Activated CD4-positive, CD25-positive, alpha-beta regulatory T cell treated with anti-CD3 and anti-CD28 coated beads, Interleukin-2, amount 50 U/mL, for 24 hours (primary cell): ENCODE measurements at places on chromosomes 7 and 10.

GRCh38 chr10:51653025-51653424, 46.4 kb downstream of the CSTF2T start:
- ATAC-seq = no peak

- ATAC-seq = no peak
These were observed 213.9 kb upstream of the LRRN3 start for GRCh38 chr7:110877016-110877415.

DNA sequence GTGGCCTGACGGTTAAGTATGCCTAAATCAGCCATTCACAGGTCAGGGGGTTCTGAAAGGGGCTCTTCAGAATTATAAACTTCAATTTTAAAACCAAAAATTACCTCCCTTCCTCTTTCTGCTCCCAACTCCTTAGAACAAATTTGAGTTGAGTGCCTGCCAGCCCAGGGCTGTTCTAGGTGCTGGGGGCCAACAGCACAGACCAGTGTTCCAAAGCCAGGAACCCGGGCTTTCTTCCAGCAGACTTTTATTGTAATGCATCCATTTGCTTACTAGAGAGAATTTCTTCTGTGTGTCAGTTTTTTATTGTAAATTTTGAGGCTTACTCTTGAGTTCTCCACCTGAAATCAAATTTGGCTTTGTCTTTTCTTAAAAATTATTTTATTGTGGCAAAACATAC, 238.5 kb downstream of the CACNB2 start:
- no peak for ATAC-seq

- no peak for ATAC-seq
These were observed 111.6 kb downstream of the PHTF2 start for GRCh38 chr7:77910124-77910523.

DNA sequence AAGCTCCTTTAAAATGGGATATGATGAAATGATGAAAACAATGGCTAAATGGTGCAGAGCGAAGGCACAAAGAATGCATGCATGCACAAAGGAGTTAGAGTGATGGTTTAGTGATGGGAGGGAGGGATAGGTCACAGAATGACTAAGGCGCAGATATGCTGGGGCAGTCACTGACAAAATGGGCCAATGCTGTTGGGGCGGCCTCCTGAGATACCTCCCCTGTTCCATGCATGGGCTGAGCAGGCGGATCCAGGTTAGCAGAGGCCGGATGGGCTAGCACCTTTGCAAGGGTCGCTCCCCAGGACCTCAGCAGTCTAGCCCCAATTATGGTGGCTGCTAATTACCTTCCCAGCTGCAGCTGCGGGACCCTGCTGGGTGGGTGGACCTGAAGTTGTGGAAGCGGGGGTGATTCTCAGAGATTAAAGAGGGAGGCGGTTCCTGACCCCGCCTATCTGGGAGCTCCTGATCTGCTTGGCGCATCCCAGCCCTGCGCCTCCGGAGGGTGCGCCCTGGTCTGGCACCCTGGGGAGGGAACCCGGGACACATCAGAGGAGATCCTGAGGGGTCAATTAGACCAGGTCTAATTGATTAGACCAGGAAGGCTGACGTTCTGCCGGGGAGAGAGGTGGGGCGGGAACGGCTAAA, 175.0 kb downstream of the CYP26A1 start:
- no peak for ATAC-seq

- ATAC-seq = no peak
These were observed 1.7 kb downstream of the ABCC2 start for GRCh38 chr10:99784016-99784726.

DNA sequence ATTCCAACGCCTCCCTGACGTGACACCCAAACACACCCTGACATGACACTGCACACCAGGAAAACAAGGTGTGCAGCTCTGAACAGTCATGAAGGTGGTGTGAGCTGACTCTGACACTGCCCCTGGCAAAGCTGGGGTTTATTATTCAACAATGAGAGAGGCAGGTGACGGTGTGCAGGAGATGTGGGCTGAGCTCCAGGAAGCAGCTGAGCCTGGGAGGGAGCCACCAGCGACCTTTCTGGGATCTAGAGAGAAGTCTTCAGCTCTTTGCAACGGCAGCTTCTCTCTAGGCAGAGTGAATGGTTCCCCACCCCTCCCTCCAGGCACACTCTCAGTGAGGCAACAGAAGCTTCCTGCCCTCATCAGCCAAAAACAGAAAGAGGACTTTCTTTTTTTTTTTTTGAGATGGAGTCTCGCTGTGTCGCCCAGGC, 65.6 kb downstream of the SH3PXD2A start:
- no peak for ATAC-seq

GRCh38 chr10:26983156-26983555, 117.1 kb downstream of the ANKRD26 start:
- no peak for ATAC-seq

DNA sequence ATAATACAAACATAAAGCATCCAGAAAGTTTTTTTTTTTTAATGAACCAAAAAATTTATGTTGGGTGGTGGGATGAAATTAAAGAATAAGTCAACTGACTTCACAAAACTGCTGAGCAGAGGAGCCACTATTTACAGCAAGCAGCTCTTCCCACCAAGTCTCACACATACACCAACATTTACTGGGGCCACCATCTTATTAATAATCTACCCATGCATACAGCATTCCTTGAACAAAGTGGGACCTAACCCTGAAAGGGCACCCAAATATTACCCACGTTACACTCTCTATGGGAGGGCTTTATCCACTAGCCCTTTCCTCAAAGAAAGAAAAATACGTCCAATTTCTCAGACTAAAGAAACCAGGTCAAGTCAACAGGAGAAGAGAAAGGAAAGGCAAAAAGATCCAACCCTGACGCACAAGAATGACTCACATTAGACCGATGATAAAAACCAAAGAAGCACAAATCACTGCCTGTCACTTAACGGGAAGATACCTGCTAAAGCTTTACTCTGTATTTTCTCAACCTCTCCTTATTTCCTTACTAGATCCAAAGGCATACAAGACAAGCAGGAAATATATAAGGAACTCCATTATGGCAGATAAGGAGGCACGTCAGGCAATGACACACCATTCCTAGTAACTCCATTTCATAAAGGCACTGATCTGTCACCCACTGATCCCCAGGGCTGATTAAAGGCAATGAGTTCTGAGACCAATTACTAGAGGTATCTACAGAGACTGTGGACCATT, 141.8 kb upstream of the ASAH2 start:
- no peak for ATAC-seq

GRCh38 chr10:16673443-16673842, 143.8 kb downstream of the RSU1 start:
- no peak for ATAC-seq

DNA sequence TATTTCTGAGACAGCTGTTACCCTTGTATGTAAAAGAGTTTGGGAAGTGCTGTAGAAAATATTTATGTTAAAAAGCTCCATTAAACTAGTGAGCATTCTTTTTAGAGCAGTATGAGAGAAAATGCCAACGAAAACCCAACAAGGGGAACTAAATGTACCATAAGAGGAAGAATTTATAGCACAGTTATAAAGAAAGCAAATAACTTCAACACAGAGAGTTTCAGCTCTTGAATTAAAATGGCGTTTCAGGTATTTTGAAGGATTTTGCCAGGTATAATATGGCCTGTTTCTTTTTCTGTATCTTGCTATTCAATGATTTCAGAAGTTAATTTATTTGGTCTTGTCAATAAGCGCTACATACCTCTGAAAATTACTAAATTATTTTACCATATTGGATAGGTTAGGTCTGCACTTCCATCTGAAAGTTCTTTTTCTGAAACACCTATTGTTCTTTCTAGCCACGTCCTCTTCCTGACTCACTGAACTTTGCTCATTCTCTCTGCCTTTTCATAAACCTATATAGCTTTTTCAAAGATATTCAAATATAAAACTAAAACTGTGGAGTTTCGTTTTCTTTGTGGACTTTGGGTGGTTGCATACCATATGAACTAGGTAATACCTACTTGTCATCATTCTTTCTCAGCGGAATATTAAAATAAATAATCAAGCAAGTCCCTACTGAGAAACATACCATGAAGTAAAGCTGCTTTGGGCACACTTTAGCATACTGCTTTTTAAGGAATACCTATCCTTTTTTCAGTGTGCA, 136.1 kb downstream of the SEMA3A start:
- no peak for ATAC-seq

DNA sequence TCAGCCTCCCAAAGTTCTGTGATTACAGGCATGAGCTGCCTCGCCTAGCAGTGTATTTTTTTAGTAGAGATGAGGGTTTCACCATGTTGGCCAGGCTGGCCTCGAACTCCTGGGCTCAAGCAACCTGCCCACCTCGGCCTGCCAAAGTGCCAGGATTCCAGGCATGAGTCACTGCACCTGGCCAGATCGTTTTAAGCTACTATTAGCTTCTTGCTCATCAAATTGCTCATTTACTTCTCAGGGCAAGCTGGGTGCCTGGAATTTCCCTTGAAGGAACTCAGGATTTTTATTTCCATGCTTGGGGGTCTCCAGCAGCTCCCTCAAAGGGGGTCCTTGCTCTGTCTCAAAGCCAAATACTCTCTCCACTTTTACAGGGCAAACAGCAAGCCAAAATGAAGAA, 798.0 kb upstream of the AUTS2 start:
- ATAC-seq = no peak

GRCh38 chr10:51530541-51530940, 168.9 kb downstream of the CSTF2T start:
- ATAC-seq = no peak

- ATAC-seq = peak; percentile 17
These were observed 154.9 kb upstream of the TNRC18 start for GRCh38 chr7:5578495-5578894.

GRCh38 chr7:5116359-5116758, 70.7 kb downstream of the RBAK start:
- ATAC-seq = no peak

GRCh38 chr7:100626055-100626454, 13.7 kb downstream of the MOSPD3 start:
- no peak for ATAC-seq

DNA sequence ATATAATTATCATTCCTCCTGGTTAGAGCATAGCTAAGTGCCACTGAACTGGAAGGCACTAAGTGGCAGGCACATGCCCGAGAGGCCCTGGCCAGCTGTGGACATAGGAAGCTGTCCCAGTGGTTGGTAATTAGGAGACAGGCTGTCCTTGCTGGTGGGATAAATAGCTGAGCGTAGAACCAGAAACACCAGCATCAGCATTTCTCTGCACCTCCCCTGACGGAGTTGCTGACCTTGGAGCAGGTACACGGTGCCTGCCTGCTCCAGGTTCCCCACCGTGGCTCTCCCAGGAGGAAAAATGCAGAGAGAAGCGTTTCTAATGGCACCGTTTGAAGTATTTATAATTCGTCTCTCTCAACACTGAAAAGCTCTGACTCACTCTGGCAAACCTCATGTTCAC, 5.6 kb upstream of the ABLIM1 start:
- no peak for ATAC-seq

GRCh38 chr7:94662548-94662947, 6.6 kb upstream of the SGCE start:
- no peak for ATAC-seq

- ATAC-seq = no peak
These were observed 762 bp downstream of the PON1 start for GRCh38 chr7:95323410-95324129.

- no peak for ATAC-seq
These were observed 3.5 kb downstream of the GLCCI1 start for GRCh38 chr7:7972128-7972527.

DNA sequence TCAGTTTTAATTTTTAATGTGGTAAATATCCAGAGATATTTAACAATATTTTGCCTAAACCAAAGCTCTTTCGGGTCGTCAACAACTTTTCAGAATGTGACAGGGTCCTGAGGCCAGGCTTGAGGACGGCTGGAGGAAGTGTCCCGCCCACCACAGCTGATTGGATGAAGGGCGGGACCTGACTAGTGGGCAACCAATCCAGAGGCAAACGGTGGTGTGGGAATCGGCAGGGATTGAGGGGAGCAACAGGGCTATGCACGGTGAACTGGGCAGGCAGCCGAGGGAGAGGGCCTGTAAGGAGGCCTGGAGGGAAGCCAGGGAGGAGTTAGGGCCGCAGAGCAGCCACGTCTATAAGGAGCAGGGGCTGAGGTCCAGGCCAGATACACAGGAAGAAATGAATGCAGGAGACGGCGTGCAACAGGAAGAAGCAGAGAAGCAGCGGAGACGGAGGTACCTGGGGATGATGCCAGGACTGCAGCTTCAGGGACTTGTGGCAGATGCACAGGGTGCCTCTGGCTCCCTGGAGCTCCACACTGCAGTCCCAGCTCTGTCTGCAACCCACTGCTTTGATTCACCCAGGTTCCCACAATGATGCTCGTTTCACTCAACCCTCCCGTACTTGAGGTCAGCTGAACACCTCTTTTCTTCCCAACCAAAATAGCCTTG, 46.1 kb upstream of the ZMIZ1 start:
- no peak for ATAC-seq

DNA sequence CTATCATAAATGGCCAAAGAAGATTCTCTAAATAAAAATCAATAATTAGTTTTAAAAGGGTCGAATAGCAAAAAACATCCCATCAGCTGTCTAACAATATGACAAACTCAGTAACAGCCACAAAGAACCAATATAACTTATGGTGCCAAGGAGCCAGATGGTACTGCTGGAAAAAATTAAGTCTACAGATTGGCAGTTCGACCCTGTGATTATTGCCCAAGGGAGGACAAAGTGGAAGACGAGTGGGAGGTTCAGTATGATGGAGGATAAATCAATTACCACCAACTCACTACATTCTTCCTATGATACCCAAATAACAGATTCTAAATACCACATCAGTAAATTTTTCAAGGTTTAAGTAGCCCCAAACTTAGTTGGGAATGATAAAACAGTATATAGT, 49.0 kb downstream of the SKAP2 start:
- ATAC-seq = no peak

- no peak for ATAC-seq
These were observed 650.4 kb upstream of the CELF2 start for GRCh38 chr10:10367264-10367663.

DNA sequence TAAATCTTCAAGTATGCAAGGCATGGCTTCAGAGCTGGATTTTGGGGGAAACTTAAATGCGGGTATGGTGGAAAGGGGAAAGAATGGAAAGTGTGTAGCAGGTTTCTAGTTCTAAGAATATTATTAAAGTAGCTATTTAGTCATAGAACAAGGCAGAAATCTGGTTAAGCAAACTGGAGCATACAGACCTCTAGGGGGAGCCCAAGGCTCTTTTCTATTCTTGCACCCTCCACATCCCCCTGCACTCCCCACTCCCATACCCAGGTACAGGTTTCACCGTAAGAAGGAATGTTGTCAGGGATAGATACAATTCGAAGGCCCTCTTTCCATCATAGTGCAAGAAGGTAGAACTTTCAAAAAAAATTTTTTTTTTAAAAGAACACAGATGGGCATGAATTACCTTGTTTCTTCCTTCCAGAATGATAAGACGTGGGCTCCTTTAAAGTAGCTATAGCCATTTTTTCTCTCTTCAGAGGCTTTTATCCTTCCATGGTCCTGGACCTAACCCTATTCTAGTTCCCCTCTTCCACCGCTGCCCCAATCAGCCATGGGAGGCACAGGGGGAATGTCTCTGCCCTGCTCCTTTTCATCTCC, 41.5 kb upstream of the SMIM30 start:
- no peak for ATAC-seq

GRCh38 chr10:77157248-77158019, 480.2 kb downstream of the KCNMA1 start:
- ATAC-seq = no peak

- ATAC-seq = no peak
These were observed 614.7 kb downstream of the PARD3 start for GRCh38 chr10:34200355-34200901.

GRCh38 chr10:77713521-77714280, 76.1 kb upstream of the KCNMA1 start:
- ATAC-seq = no peak

GRCh38 chr10:131845505-131846239, 55.1 kb upstream of the PPP2R2D start:
- no peak for ATAC-seq

- no peak for ATAC-seq
These were observed 142.7 kb downstream of the SDK1 start for GRCh38 chr7:3443716-3444115.
